ENCODE measurements at places on chromosomes 2 and 18.

DNA sequence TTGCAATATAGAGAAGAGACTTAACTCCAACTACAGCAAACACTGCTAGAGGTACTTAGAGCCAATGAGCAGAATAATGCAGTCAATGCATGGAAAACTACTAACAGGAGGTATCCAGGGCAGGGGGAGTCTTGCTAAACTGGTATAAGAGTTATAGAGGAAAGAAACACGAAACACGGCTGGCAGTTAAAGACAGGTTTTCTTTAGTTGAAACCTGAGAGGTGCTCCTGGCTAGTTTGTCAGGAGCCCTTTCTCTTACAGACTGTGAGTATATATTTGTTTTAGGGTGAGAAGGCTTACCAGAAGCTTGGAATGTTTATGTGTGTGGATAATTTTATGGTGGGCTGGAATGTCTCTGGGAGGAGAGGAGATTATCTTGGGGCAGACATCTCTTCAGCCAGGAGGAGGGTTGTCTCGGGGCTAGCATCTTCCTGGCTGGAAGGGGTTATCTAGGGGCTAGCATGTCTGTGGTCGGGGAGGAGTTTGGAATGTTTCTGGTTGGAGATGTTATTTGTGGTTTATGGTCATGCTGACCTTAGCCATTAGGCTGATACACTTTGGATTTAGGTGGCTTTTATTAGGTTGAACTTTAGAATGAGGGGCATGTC, 1048.8 kb downstream of the DPP10 start:
- no peak for DNase-seq

- no peak for DNase-seq
Observed at GRCh38 chr2:149422991-149423338, 92.6 kb downstream of the LYPD6 start.

DNA sequence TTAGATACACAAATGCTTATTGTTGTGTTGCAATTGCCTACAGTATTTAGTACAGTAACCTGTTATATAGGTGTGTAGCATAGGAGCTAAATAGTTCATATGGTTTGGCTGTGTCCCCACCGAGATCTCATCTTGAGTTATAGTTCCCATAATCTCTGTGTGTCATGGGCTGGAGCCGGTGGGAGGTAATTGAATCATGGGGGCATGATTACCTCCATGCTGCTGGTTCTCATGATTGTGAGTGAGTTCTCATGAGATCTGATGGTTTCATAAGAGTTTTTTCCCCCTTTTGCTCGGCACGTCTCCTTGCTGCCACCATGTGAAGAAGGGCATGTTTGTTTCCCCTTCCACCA, 190.5 kb upstream of the SESTD1 start:
- no peak for DNase-seq

DNA sequence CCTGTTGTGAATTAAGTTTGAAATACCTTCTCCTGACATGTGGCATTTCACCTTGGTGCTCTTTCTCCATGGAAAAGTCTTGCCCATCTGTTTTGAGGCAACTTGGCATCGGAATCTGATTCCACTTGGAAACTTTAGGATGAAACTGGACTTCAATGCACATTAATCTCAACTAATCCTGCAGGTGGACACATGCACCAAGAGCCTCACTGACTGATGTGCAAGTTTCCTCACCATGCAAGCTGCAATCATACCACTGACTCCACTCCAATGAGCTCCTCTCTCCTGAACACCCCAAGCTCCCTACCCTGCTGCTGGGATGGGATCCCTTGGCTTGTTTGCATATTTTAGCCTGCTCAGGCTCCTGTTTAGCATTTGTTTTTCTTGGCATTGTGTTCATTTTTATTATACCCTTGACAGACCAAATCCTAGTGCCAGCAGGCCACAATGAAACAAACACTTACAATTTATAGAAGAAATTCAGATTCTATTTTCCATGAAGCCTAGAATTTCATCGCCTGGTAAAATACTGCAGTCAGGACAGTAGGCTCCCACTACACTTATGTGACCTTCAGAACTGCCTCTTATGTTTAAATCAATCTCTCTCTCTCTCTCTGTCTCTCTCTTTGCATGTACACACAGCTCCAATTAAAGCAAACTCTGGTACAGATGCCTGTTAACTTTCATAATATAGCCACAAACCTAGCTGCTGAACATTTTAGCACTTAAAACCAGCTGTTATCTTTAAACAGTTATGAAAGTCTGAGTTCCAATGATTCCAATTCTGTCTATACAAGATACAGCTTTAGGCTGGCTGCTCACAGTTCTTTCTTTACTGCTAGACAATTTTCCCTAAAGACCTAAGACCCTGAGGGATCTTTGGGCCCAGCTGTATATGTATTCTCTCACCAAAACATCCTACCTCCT, 141.5 kb downstream of the OSR1 start:
- no peak for DNase-seq

DNA sequence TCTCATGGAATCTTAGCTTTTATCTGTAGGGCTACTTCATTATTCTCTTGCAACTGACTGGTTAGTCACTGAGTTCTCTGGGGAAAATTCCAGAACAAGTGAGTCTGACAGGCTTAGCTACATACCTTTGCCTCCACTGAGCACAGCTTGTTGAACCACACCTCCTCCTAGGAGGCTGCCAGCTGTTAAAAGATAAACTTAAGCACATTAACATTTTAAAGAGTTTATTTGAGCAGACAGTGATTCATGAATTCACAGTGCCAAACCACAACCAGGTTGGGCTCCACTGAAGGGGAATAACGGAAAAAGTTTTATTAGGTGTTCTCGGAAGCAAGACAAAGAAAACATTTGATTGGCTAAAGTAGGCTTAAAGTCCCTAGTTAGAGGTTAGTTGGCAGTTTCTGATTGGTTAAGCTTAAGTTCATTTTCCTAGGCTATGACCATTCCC, 12.5 kb upstream of the SLC38A11 start:
- DNase-seq, result no peak

GRCh38 chr2:71453404-71454220, at the start of gene DYSF:
Gene DYSF (plus strand): TSS chr2:71453561.
- no peak for DNase-seq

DNA sequence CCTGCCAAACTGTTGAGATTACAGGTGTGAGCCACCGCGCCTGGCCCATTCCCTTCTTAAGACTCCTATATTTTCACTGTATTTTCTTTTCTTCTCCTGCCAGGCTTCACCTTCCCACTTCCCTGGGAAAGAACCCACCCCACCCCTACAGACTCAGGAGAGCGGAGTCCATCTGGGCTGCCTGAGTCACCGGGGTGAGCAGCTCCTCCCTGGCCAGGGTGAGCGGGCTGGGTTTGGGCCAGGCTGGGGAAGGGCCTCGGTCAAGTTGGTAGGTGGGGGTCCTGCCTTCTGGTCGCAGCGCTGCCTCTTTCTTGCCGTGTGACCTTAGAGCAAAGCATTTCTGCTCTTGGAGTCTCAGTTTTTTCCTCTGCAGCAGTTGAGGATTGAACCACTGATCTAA, 2.1 kb upstream of the GAREM2 start:
- DNase-seq, result no peak

GRCh38 chr2:161988589-161988988, 85.4 kb downstream of the DPP4 start:
- DNase-seq, result no peak

GRCh38 chr2:161090411-161090810, 69.8 kb upstream of the TANK start:
- DNase-seq, result peak; percentile 22

GRCh38 chr18:66582211-66582610, 21.7 kb downstream of the CDH19 start:
- no peak for DNase-seq

GRCh38 chr2:230178546-230179485, 41.0 kb downstream of the SP110 start:
- DNase-seq, result no peak

- DNase-seq, result no peak
Observed at GRCh38 chr2:210606001-210606400, 49.6 kb downstream of the CPS1 start.

GRCh38 chr2:137535897-137536296, 428.4 kb upstream of the HNMT start:
- no peak for DNase-seq

DNA sequence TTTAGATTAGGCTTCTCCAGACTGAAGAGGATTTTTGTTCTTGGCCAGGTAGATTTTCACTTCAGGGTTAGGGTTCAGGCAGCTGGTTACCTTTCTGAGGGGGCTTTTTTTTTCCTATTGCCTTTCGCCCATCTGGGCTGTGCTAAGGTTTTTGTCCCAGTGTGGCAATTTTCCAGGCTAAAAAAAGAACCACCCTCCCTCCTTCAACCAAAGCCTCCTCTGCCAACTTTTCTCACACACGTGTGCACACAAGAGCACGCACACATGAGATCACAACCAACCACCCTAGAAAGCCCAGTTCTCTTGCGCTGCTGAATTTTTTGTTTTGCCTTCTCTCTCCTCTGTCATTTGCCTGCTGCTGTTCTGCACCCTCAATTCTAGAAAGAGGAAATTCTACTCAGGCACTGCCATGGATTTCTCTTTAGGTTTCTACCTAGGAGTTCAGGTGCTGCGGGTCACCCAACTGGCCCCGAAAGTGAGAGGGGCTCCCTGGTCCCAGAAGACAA, 8.5 kb upstream of the CXCR4 start:
- DNase-seq, result no peak

DNA sequence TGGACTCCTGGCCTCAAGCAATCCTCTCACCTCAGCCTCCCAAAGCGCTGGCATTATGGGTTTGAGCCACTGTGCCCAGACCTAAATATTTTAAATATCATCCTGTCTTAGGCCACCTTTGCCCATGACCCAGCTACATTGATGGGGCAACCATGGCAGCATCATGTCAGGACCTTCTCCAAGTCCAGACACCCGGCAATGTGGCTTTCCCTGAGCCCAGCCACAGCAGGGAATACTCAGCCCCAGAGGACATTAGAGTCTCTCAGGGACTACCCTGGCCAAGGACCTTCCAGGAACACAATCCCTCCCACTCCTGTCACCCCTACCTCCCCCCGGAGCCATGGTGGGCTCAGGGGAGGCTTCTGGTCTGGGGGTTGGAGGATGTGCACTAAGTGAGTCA, 72.8 kb downstream of the SMAD7 start:
- no peak for DNase-seq

GRCh38 chr2:107595285-107595684, 231.4 kb upstream of the RGPD4 start:
- DNase-seq, result no peak

- no peak for DNase-seq
Observed at GRCh38 chr2:109242654-109243331, 113.8 kb downstream of the SH3RF3 start.

GRCh38 chr2:184847331-184847730, 249.0 kb downstream of the ZNF804A start:
- DNase-seq, result no peak

- DNase-seq, result no peak
Observed at GRCh38 chr18:26524002-26524401, 24.4 kb downstream of the KCTD1 start.

DNA sequence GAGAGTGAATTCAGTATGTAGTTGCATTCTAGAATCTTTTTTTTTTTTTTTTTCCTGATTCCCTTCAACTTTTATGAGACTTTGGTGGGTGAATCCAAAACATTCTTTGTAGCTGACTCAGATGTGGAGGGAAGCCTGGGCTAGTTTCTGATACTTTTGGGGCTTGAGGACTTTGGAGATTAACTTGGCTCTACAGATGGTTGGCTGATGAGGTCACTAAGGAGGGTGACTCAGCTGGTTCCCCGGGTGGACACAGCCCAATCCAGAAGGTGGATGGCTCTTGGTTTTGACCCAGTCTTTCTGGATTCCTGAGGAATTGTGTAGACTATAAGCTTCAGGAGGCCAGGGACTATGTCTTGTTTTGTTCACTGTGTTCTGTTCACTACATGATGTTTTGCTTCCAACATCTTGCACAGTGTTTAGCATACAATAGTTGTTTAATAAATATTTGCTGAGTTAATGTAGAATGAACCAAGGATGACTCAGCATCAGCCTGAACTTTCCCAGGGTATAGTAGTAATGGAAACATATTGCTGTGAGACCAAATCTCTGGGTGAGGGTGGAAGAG, 30.5 kb downstream of the LAMA3 start:
- DNase-seq, result no peak

GRCh38 chr18:76410033-76410432, 85.0 kb downstream of the ZNF516 start:
- no peak for DNase-seq

DNA sequence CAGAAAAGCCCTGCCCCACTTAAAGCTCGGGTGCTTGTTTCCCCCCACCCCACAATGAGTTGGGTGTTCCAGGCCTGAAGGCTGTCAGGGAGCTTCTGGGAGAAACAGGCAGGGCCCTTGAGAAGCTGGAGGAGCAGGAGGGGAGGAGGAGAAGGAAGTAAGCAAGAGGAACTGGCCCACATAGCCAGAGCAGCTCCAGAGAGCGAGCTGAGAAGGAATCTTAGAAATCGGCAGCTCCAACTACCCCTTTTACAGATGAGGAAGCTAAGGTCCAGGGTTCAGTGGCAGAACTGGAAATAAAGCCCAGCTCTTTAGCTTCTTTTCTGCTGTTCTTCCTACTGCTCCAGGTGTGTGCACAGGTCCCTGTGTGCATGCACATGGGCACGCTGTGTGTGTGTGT, 12.7 kb upstream of the KCNK3 start:
- DNase-seq, result no peak

DNA sequence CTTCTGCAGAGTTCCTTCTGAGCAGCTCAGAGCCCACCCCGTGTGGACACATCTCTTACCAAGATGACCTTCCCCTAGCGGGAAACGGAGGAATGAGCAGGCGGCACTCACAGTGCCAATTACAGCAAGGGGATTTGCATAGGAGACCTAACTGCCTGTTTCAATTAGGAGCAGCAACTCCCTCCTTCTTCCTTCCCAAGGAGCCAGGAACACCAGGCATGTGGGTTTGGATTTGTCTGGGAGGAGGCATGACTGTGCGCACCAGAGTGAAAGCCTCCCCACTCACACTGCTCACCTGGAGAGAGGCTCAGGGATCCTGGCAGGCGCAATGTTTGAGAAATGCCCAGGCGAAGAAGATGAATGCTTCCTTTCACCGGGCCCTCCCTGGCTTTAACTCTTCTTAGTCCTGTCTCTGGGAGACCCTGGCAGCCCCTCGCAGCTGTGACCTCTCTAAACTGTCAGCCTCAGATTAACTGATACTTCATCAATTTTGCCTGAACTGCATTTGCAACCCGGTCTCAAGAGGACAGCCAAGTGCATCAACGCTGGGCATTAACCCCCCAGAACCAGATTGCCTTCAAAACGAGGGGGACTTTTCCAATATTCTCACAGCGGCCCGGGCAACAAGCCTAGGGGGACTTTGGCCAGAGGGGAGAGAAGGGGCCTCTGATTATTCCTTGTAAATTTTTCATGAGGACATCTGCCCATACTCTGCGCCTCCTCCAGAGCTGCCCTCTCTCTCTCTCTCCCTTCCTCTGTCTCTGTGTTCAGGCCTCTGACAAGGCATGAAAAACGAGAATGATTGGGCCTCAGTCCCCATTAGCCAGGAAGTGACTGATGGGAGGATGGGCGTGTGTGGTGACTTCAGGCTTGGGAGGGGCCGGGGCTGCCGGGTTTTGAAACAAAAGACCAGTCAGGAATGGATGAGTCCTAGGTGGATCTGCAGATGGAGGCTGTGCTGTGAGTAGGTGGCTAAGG, 93.8 kb downstream of the CMPK2 start:
- DNase-seq, result no peak

GRCh38 chr2:60460577-60461420, 92.7 kb downstream of the BCL11A start:
- no peak for DNase-seq

All from central memory CD4-positive, alpha-beta T cell (primary cell).